ENCODE measurements at places on chromosomes 6 and 20.

- DNase-seq: no peak
These were observed 479.4 kb upstream of the SLC35B3 start for GRCh38 chr6:8914700-8915099.

DNA sequence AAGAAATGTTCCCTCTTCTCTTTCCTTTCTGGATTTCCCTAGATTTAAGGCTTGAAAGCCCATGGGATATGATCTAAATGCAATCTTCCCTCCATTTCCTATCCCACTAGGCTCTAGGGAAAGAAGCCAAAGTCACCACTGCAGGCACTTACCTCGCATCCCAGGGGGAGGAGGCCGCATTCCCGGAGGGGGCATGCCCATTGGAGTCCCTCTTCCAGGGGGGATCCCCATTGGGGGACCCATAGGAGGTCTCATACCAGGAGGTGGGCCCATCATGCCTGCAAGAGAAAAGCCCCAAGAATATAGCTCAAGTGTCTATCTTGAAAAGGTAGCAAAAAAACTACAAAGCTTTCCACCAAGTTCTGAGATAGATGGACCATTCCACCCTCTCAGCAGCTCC lies 8.1 kb downstream of the SNRPB start:
- no peak for DNase-seq

- no peak for DNase-seq
These were observed 78.2 kb upstream of the CST7 start for GRCh38 chr20:24870881-24871280.

- no peak for DNase-seq
These were observed 85.5 kb upstream of the ZNF217 start for GRCh38 chr20:53678990-53679596.

GRCh38 chr6:139756381-139756780 lies 381.9 kb upstream of the CITED2 start:
- no peak for DNase-seq

DNA sequence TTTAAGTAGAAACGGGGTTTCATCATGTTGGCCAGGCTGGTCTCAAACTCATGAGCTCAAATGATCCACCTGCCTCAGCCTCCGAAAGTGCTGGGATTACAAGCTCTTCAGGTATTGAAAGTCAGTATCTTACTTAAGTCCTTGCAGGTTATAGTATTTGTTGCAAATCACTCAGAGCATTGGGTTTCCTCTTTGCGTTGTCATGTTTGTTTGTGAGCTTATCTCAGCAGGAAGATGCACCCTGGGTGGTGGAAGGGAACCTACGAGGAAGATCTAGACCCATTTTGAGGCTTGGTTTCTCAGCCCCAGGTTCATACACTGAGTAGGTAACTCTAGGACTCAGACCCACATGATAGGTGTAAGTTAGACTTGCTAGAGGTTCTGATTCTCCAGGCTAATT lies 18.6 kb downstream of the MYH7B start:
- no peak for DNase-seq

- no peak for DNase-seq
These were observed 12.8 kb upstream of the FANCE start for GRCh38 chr6:35439308-35439707.

GRCh38 chr6:135358251-135358821 lies 139.2 kb downstream of the AHI1 start:
- DNase-seq: no peak

DNA sequence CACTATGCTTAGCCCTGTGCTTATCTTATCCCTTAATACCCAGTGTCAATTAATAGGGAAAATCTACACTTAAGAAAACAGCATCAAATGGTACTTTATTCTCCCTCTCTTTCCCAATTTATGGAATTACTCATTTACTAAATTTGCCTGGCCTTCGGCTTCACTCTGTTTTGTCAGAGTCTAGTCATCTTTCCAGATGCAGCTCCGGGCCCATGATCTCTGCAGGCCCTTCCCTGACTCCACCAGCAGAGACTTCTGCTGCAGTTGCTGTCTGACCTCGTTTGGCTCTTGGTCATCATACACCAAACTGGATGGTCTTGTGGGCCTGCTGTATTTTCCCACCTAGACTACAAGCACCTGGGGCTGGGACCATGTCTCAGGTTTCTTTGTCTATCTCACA lies 27.4 kb downstream of the MRS2 start:
- DNase-seq: no peak

DNA sequence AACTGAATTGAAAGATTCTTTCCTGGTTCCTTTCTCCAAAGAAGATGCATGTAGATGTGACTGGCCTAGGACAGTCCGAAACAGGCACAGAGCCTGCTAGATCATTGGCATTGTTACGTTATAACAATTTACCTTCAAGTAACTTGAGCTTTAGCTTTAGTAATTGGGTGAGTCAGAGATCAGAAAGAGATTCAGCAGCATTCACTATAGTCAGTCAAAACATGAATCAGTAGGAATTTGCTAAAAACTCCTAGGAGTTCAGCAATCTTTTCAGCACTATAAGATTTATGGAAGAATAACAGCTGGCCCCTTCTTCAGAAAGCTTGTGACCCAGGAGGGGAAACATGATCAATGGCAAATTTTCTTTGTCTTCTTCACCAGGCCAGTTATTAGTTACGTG lies 281.7 kb upstream of the PRDM1 start:
- no peak for DNase-seq

GRCh38 chr6:164419099-164419498 lies 890.3 kb downstream of the C6orf118 start:
- no peak for DNase-seq

- peak; percentile 30 for DNase-seq
These were observed 3.5 kb upstream of the EFHC1 start for GRCh38 chr6:52416629-52417151.

- DNase-seq: no peak
These were observed 39.0 kb downstream of the SLC23A2 start for GRCh38 chr20:4962241-4962855.

DNA sequence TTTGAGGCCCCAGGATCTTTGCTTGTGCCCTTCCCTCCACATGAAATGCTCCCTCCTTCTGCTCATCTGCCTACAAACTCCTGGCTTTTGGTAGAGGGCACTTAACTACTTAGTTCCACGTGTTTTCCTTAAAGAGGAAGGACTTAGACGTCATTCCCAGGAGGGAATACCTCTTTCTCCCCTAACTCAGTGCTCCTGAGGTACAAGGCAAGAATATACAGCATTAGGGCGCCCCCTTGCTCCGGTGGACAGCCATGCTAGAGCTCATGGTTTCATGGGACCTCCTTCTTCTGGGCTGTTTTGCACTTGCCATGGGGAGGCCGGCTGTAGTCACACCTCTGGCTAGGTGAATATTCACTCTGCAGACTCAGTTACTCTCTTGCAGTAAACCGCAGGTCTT lies 93.8 kb upstream of the LY86 start:
- DNase-seq: no peak

DNA sequence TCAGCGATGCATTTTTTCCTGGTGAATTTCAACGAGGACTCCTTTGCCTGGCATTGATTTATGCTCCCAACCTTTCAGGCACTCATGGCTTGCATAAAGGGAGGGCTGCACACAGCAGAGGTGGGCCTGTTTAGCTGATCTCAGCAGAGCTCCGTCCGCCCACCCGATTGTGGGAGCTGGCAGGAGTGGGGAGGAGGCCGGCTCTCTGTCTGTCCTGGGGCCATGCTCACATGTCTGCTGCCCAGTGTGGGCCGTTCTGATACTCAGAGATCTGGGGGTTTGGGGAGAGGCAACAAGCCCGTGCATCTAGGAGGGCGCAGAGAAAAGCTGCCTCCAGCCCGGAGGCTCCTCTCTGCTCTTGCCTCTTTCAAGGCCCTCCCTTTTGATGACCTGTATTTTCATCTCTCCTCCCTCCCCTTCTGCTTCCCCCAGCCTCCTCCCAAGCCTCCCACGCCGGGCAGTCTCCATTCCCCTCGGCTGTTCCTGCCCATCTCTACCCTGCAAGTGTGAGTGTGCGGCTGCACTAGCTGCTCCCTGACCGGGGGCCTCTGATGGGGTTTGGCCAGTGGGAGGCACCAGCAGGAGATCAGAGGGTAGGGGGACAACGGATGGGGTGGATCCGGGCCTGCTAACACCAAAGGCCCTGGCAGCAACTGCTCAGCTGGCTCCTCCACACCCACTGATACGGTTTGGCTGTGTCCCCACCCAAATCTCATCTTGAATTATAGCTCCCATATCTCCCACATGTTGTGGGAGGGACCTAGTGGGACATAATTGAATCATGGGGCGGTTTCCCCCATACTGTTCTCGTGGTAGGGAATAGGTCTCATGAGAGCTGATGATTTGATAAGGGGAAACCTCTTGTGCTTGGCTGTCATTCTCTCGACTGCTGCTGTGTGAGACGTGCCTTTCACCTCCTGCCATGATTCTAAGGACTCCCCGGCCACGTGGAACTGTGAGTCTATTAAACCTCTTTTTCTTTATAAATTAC lies 39.6 kb upstream of the MLN start:
- DNase-seq: no peak

DNA sequence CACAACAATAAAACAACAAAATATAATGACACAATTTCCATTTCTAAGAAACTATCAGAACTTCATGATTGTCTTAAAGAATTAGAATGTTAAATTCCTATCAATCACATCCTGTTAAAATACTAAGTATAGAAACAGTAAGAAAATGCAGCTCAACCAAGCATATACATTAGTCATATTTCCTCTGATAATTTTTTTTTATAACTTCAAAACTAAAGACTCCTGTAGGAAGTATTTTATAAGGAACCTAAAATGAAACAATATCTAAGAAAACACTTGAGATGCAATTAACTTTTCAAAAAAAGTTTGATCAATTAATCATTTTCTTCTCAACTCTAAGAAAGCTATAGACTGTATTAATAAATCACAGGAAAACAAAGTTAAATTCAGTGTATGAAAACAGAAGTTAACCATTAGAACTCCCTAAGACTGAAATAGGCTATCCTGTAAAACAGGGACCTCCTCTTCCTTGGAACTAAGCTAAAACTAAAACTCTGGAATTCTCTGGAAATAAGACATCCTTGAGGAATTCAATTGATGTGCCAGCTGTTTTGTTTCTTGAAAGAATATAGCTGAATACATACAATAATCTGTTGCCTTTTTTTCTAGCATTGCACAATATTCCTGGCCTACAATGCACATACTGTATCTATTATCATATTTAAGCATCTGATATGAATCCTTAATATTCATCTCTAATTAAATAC lies 19.8 kb downstream of the FKBP5 start:
- no peak for DNase-seq

- DNase-seq: no peak
These were observed 37.4 kb downstream of the ANGPT4 start for GRCh38 chr20:878511-879307.

GRCh38 chr6:153563001-153563400 lies 431.9 kb upstream of the RGS17 start:
- DNase-seq: no peak

- DNase-seq: no peak
These were observed 112.9 kb upstream of the HSF2 start for GRCh38 chr6:122286512-122286911.

DNA sequence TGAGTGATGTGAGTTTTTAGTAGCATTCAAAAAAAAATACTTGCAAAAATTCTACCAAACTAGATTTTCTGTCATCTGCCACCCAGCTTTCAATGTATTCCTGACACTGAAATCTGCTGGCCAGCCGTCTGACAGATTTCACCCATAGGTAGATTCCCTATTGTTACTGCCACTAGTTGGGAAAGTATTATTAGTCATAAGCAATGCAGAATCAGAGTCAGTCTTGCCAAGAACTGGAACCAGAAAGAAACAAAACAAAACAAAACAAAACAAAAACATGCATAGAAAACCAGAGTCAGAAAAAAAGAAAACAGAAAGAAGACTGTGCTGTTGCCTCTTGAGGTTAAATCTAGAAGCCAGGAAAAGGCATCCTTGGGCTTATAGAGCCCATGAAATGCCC lies 293.1 kb upstream of the KCNQ5 start:
- DNase-seq: no peak

DNA sequence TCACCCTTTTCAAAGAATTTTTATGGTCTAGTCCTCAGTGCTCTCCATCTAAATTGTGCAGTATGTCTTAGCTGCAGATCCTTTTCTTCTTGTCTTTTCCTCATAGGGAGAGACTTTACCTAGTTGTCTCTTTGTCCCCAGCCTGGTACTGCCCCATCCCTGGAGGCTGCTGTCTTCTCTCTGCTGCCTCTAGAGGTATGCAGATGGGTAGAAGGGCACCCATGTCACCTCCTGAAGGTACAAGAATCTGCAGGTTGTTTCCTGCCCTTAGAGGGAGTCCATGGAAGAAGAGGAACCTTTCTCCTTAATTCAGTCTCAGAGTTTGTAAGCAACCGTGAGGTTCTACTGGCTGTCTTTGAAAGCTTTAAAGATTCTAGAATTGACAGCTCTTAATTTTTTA lies 39.1 kb downstream of the MCM8 start:
- no peak for DNase-seq

- no peak for DNase-seq
These were observed 7.9 kb downstream of the AARS2 start for GRCh38 chr6:44305200-44305725.

DNA sequence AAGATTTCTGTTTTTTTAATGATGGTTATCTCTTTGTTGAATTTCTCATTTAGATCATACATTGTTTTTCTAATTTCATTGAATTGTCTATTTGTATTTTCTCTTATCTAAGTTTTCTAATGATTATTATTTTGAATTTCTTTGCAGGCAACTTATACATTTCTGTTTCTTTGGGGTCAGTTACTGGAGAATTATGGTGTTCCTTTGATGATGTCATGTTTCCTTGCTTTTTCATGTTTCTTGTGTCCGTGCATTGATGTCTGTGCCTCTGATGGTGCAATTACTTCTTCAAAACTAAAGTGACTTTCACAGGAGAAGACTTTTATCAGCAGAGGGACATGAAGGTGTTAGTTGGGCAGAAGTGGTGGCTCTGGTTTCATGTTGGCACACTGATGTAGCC lies 270.7 kb upstream of the MOCS1 start:
- DNase-seq: no peak

DNA sequence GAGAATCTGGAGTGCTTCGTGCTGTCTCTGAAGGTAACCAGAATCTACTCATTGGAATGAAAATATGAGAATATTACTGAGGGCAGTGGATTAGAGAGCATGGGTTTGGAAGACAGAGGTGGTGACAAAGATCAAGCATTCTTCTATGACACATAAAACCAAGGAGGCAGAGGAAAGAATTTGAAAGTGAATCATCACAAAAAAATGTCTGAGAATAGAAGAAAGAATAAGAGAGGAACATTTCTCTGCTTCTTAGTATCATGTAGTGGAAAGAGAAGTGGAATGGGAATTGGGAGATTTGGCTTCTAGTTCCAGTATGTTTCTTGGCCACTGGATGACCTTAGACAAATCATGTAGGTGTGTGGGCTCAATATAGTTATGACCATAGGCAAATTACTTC lies 474.0 kb downstream of the TFAP2B start:
- no peak for DNase-seq

- DNase-seq: no peak
These were observed 825.5 kb upstream of the MANEA start for GRCh38 chr6:94751641-94752329.

DNA sequence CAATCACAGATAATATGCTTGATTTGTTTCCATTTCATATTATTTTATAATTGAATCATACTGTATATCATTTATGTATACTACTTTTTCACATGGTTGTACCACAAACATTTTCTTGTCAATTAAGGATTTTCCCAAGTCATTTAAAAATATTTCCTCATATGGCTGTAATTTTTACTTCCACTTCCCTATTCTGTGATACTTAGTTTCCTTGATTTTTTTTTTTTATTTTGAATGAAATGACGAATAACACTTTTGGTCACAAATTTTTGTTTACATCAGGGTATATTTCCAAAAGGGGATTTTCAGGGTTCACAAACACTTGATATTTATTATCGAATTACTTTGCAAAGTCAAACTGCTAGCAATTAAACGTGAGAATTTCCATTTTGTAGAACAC lies 515.6 kb downstream of the KIF16B start:
- no peak for DNase-seq
